ENCODE measurements at places on chromosomes 12 and 14.

DNA sequence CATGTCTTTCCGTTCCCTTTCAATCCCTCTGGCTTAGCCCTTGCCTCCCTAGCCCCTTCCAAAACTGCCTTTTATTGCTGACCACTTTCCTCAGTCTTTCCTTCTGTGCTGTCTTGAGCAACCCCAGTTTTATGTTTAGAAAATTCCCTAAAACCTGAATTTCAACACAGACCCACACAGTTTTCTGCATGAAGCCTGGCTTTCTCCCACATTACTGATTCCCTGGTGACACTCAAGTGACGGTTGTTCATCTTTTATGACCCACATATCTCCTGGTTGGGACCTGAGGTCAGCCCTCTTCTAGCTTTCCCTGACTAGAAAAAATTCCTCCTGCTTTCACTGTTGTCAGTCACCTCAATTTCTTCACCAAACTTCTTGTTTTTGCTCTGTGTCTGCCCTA is 21.0 kb downstream of the FGD4 start:
- no peak for DNase-seq

DNA sequence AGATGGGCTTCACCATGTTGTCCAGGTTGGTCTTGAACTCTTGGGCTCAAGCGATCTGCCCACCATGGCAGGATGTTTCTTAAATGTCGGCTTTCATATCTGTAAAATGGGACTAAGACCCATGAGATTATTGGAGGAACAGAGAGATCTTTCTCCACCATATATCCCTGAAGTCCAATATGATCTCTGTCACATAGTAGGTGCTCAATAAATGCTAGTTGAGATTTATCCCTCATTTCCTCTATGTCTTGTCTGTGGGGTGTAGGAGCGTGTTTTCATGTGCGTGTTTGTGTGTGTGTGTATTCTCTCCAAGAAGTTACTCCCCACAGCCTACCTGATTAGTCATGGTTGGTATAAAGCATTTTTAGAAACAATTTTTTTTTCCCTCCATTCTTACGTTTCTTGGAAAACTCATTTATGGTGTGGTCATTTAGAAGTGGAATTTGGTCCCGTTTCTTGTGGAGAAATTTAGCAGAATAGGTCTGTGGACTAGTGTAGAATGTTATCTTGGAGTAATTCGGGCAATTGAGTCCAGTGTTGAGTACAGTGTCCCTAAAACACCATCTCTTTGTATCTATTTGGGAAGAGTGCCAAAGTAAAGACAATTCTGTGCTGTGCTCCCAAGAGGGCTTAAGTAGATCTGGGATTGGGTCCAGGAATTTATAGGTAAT is 4.3 kb downstream of the STRAP start:
- DNase-seq, result no peak

GRCh38 chr12:124168016-124168786 is 126.7 kb upstream of the RFLNA start:
- no peak for DNase-seq

- DNase-seq, result peak; percentile 38
Observed at GRCh38 chr12:54701940-54702592, 53.9 kb upstream of the DCD start.

- no peak for DNase-seq
Observed at GRCh38 chr12:1972856-1973317, 31.4 kb downstream of the DCP1B start.

DNA sequence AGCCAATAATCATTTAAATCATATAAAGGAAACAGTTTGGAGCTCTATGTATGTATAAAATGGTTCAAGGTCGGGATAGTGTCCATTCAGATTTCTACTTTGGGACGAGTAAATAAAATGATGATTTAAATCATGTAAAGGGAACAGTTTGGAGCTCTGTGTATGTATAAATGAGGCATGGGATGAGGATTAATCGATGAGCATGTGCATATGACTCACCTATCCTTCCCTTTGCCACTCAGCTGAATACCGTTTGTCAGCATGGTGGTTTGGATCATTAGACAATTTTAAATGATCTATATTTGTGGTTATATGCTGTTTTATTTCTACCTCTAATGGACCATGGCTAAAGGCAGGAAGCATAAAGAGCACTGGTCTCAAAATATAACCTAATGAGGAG is 7.1 kb upstream of the SLCO1A2 start:
- no peak for DNase-seq

DNA sequence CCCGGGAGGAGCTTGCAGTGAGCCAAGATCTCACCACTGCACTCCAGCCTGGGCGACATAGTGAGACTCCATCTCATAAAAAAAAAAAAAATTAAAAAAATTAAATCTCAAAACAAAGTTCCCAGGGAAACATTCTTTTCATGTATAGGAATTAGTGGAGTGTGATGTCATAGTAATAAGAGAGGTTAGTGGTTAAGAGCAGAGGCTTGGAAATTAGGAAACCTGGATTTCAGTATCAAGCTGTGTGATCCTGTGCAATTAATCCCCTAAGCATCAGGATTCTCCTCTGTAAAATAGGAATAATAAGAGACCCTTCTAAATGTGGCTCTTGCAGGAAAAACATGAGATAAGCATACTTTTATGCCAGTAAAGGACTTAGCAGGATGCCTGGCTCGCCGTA is 3.1 kb upstream of the TXNRD1 start:
- DNase-seq, result no peak

- peak; percentile 84 for DNase-seq
Observed at GRCh38 chr12:4648501-4649357, at the start of the genes AKAP3 and NDUFA9. Gene AKAP3 (minus strand): TSS chr12:4649051. CDS start chr12:4638196, 10,855 bp downstream. Gene NDUFA9 (plus strand): TSS chr12:4649114. CDS start chr12:4649127, 13 bp downstream.

DNA sequence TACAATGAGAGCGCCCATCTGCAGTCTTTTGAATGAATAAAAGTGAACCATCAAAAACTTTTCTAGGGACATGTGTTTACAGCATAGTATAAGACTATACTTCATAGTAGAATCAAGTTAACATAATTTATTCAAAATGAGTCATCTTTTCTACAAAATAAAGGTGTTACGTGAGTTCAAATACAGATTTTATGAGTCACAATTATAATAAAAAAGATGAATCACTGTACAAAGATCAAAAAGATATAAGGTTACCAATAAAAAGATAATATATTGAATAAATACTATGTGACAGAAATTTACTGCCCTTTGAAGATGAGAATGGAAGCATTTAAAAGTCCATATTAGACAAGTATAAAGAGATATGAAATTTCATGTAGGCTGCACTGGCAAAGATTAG is 2.8 kb downstream of the MBIP start:
- no peak for DNase-seq

GRCh38 chr12:120376934-120377572 is 8.1 kb upstream of the MSI1 start:
- no peak for DNase-seq

GRCh38 chr14:89078021-89078795 is 253.8 kb downstream of the TTC8 start:
- DNase-seq, result no peak

DNA sequence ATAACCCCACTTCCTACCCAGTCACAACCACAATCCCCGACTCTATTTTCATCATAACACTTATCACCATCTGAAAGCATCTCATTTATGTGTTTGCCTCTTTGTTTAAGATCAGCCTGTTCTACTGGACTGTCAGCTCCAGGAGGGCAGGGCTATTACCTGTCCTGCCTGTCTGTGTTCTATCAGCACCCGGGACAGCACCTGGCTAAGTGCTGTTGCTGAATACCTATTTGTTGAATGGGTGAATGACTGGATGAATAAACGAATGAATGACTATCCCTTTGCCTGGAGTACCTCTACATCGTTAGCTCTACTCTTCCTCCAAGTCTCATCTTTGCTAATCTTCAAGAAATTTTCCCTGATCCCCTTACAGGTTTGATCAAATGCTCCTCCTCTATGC is 69.0 kb downstream of the WSCD2 start:
- no peak for DNase-seq

DNA sequence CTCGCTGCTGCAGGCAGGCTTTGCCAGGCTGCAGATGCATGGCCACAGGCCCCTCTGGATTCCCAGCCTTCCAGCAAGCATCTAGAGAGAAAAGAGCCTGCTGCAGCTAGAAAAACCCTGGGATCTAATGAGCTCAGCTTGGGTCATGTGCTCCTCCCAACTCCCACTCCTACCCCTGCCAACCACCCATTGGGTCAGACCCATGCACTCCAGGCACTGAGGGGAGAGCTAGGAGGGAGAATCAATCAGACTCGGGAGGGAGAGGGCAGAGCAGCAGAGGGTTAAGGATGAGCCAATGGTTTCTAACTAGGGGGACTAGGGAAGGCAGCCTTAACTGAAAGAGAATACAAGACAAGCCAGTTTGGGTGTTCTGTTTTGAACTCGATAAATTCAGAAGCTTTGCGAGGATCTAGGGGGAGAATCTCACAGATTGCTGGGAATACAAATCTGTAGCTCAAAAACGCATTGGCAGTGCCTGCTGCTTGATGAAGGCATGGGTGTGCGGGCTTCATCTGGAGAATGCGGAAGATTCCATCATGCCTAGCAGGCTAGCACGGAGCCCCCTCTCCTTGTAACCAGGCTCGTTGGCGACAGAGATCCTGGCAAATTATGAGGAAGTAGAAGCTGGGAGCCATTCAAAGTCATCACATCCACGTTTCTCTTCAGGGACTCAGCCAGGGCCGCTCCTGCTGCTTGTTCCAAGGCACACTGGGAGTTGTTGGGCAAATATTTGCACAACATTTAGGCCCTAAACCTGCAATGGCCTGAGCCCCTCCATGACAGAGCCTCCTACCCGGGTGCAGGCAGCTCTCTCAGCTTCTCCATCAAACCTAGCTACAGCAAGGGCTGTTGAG is 56.4 kb downstream of the VCPKMT start:
- no peak for DNase-seq

DNA sequence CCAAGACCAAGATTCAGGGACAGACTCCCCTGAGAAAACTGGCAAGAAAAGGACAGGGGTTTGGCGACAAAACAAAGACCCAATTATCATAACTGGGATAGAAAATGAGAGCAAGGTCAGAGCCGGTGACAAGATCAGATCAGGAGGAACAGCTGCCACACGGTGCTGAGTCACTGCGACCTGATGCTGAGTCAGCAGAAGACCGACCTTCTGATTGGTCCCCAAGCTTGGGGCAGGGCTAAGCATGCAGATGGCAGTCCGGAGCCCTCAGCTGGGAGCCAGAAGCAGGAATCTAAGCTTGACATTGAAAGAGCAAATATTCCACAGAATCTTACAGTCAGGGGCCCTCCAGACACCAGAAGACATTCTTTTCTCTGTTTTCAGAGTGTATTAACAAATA is 19.1 kb upstream of the ARMH4 start:
- DNase-seq, result peak; percentile 85

- DNase-seq, result peak; percentile 36
Observed at GRCh38 chr14:95273001-95273978, 46.4 kb downstream of the CLMN start.

GRCh38 chr12:8018666-8019581 is 13.6 kb upstream of the FOXJ2 start:
- no peak for DNase-seq

GRCh38 chr12:54564768-54565167 is 15.4 kb downstream of the PDE1B start:
- DNase-seq, result no peak

DNA sequence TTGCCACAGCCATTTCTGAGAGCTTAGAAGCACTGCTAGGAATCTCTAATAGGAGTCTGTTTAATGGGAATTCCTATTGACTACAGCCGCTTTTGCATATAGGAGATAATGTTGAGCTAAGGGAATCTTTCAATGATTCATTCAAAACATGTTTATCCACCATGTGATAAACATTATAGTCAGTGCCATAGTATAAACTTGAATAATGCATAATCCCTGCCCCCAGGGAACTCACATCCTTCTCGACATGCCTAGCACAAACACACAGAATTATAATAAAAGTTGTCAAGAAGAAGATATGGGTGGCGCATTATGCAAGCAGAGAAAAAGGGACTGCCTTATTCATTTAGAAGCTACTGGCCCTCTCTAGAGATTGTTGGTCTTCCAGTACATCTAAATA is 248.0 kb downstream of the DAD1 start:
- DNase-seq, result no peak

DNA sequence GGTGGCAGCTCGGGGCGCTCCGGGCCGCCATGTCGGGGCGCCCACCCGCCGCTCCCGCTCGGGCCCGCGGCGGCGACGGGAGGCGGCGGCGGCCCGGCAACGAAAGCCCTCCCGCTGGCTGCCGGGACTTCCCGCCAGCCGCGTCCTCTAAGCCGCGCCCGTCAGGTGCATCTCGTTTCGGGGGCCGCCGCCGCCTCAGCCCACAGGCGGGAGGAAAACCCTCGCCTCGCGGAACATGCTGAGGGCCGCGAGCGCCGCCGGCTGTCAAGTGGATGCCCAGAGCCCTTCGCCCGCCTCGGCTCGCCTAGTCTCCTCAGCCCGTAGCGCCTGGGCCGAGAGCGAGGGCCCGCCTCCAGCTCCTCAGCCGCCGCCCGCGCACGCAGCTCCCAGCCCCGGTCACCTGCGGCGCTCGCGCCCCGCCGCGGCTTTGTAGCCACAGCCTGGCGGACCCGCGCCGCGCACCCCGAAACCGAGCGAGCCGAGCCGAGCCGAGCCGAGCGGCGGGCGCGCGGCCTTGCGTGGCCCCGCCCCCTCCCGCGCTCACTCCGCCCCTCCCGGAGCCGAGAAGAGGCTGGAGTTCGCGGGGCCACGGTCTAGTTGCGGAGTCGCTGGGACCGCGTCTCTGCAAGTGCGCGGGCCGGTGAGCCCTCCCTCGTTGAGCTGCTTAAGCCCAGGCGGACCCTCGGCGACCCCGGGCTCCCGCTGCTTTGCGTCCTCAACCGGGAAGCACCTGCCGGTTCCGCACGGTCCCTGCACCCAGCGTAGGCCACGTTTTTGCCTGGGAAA is at the start of gene EML5:
EML5 (minus strand) TSS at position 481 of the 786 bp plus-strand sequence; CDS start at position 31, 450 bp downstream.
- peak; percentile 44 for DNase-seq

DNA sequence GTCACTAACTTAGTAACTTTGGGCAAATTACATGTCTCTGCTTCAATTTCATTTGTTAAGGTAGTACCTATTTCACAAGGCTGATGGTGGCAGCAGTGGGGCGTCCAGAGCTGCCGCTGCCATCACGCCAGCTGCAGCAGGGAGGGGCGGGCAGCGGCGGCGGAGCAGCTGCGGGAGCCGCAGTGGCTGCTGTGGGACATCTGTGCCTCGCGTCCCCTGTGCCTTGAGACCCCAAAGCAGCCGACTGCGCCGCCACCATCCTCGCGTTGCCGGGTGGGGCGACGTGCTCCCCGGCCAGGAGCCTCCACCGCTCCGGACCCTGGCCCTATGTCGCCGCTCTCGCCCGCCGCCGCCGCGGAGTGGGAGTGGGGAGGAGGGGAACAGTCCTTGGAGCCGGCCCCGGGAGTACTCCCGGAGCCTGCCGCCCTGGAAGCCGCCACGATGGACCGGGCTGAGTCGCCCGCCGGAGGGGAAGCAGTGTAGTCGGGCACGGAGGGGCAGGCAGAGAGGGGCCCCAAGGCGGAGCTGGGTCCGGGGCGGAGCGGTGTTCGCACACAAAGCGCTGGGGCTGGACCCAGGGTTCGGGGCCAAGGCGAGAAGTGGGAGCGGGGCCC is 51.4 kb downstream of the A2M start:
- peak; percentile 30 for DNase-seq

DNA sequence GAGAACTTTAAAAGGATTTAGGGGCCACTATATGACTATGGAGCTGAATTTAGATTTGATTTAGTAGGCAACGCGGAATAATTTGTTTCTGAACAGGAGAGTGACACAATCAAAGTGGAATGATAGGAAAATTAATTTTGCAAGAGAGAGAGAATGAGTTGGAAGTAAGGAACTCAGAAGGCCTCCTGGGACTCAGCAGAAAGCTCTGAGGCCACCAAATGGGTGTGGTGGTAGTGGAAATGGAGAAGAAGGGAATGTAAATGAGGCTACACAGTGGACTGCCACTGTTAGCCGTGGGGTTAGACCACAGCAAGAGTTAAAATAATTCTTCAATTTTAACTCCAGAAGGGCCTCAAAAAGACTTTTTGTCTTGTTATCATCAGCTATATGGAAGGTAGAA is 102.7 kb downstream of the LRRK2 start:
- DNase-seq, result peak; percentile 11

- no peak for DNase-seq
Observed at GRCh38 chr12:123908884-123909725, 63.5 kb downstream of the CCDC92 start.

GRCh38 chr12:75048767-75049166 is 160.9 kb downstream of the KCNC2 start:
- no peak for DNase-seq

Measured in fibroblast of upper back skin (primary cell).